ENCODE measurements at places on chromosomes 16 and 17. TPM values are rescaled to one million over a fixed set of nuclear protein-coding genes. Genes with fewer than 3 reads are reported as not detected.

The WNK4 gene
- under 0.01 TPM for total RNA-seq

DNA sequence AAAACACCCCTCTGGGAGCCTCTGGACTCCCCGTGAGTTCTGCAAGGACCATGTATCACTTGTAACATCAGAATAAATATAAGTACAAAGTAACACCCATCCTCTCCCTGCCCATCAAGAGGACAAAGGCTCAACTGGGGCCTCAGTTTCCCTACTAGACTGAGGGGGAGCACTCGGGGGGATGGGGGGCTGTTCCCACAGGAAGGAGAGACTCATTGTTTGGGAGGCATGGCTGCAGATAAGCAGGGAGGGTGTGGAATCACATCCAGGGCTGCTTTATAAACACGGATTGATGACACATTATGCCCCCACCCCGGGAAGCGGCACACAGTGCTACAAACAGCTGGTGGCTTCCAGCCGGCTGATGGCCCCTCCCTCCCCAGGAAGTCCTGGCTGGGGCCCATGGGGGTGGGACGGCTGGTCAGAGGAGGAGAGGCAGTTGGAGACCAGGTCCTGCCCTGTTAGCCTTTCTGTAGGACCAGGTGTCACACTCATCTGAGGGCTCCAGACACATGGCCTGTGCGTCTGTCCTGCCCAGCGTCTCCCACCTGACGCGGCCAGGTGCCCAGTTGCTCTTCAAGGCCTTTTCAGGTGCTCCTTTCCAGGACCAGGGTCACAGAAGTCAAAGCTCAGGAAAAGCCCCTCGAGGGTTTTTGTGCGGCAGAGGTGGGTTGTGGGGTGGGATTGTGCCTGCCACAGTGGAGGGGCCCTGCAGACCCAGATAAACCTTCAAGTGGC is 1.3 kb upstream of the MPG start:
- DNase-seq: peak; percentile 65

DNA sequence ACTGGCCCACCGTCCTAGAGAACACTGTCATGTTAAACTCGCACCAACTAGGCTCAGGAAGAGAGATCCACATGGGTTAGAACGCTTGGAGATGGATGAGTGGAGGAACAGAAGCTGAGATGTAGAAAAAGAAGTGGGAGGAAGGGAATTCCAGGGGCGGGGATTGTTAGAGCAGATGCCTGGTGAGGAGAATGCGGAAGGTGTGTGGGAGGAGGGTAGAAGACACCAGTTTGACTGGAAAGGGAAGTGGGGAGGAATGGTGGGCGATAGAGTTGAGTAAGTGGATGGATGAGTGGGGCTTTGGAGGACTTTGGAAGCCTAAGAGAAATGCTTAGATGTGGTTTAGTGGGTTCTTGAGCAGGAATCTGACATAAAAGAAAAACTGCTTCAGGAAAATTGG is 37.4 kb downstream of the DHX38 start:
- DNase-seq: no peak

- peak; percentile 89 for DNase-seq
Observed at GRCh38 chr16:56615353-56615752, 7.0 kb downstream of the MT2A start.

The ALKBH5 gene
- total RNA-seq: 96.3 TPM

The CBX2 gene
- 1.1 TPM for total RNA-seq

The SDR42E2 gene
- total RNA-seq: not detected

The KRTAP4-4 gene
- not detected for total RNA-seq

DNA sequence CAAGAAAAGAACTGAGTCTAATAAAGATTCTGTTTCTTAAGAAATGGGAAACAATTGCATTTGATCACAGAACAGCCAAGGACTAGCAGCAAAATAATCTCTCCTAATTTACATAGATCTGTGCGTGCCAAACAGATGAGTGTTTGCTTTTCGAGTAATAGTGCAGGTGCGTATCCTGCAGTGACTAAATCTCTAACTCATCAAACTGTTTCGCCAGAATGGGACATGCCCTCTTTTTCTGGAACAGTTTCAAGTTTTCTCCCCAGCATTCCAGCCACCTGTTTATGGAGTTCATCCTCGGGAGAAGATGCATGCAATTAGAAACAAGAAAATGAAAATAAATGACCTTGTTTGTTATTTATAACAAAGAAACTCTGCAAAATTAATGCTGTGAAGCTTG is 5.7 kb upstream of the TOX3 start:
- DNase-seq: peak; percentile 91

Data from bronchial epithelial cell (primary cell).